RCC 7860 (cell line): ENCODE measurements at places on chromosomes 2 and 18.

DNA sequence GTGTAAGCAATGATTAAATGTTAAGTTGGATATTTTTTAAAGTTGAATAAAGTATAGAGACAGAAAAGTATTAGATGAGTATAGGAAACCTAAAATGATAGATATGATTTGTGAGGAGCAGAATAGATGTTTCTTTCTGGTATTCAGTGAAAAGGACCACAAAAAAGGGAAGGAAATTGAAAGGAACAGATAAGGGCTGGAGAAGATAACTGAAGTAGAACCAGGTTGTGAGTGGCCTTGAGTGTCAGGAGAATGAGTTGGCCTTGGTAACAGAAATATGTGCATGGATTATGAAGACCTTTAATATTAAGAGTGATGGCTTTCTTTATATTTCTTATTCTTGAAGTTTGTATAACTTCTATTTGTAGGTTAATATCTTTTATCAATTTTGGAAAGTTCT lies 543.5 kb downstream of the METTL4 start:
- DNase-seq = no peak

GRCh38 chr2:140246957-140247356 lies 1466.8 kb upstream of the NXPH2 start:
- no peak for DNase-seq

- DNase-seq = no peak
These were observed 893.5 kb upstream of the KLHL29 start for GRCh38 chr2:22491442-22491841.

- no peak for DNase-seq
These were observed 101.2 kb downstream of the PTPN4 start for GRCh38 chr2:119860924-119861323.

- no peak for DNase-seq
These were observed 16.3 kb downstream of the SULT1C2 start for GRCh38 chr2:108304975-108305374.

GRCh38 chr2:202909394-202910192 lies 1.9 kb downstream of the WDR12 start:
- no peak for DNase-seq

GRCh38 chr2:147149575-147150240 lies 695.1 kb upstream of the ACVR2A start:
- no peak for DNase-seq

DNA sequence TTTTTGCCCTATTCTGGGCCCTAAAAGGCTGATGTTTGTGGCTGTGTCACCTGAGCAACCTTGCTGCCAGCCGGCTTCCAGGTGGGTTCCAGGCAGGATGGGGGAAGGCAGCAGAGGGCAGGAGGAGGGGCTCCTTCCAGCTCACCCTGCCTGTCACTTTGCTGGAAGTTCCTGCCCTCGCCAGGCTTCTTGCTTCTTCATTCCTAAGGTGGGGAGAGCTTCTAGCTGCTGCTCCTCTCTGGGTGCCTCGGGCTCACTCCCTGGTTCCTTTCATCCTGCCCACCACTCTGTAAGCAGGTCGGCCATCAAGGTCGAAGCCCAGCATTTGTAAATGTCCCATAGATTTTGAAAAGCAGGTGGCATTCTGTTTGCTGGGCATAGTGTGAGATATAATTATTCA lies 249.4 kb upstream of the HS6ST1 start:
- no peak for DNase-seq

- no peak for DNase-seq
These were observed 8.8 kb upstream of the TTLL4 start for GRCh38 chr2:218701806-218702205.

DNA sequence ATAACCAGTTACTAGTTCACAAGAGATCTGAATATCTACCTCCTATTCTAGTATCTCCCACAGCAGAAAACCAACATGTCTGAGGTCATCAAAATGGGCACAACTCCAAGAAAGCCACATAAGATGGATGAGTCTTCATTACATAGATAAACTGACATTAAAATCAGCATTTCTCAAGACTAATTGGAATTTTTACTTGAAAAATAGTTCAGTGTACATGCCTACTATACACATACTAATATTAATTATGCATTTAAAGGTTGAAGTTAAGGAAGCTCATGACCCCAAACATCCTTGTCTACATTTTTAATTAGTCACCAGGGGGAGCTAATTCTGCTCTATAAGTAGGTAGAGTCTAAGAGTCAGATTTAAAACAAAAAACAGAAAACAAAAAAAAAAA lies 41.9 kb downstream of the ZNF521 start:
- DNase-seq = no peak

- DNase-seq = no peak
These were observed 35.4 kb downstream of the SFXN5 start for GRCh38 chr2:73035899-73036711.

DNA sequence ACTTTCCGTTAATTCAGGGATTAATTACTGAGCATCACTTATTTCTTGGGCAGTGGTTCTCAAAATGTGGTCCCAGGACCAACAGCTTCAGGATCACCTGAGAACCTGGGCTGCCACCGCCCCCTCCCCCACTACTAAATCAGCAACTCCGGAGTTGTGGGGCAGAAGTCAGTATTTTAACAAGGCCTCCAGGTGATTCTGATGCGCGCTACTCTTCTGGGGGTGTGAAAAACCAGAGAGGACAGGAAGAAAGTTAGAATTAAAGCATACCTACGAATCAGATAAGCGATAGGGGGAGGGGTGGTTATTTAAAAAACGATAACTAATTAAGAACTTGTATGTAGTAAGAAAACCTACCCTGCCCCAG lies 319 bp downstream of the ZSCAN30 start:
- no peak for DNase-seq
